ENCODE measurements at places on chromosomes 12 and 14.

- no peak for DNase-seq
These were observed 18.0 kb upstream of the CMKLR1 start for GRCh38 chr12:108356835-108357806.

GRCh38 chr12:67288561-67288960, 19.4 kb downstream of the CAND1 start:
- DNase-seq = no peak

DNA sequence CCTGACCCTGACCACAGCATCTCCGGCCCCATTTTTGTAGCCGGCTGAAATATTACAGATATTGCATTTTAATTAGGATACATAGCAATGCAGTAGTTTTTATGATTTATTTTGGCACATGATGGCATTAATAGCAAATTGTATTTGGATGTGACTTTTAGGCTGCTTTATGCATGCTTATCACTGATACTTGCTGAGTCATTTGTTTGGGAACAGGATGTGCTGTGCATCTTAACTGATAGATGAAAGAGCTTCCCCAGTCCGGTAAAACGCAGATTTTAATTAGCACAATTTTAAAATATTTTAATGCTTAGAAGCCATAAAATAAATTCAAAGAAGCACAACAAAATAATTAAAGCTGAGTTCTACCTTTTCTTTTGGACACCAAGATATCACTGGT, 90.7 kb downstream of the OTOGL start:
- no peak for DNase-seq

DNA sequence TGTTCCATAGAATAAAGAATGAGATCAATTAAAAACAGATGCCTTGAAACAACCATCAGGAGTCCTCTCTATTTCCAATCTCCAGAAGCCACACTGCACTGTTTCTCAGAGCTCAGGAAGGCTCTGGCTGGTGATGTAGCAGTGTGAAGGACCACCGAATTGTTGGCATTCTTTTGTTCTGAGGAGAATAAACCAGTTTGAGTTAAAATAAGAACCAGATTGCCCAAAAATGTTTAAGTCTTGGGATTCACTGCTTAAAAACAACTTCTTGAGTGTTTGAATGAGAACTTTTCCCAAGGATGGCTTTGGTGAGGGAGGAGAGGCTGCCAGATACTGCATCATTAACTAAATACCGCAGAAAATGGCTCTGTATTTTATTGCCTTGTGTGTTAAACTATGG, 341.2 kb downstream of the C12orf75 start:
- DNase-seq = no peak

DNA sequence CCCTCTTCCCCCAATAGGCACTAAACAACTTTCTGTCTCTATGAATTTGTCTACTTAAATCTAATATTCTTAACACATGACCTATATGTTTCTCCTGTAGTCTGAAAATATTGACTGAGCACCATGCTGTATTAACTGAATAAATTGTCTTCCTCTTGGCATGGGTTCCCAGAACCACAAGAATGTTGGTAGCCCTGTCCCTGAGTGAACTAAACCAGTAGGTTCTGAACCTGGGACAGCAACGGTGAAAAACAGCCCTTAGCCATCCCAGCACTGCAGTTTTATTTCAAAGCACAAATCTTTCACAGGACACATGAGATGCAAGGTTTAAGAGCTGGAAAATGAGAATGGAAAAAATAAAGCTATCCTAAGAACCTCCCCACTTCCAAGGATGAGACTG, 20.4 kb upstream of the HSP90B1 start:
- DNase-seq = no peak

DNA sequence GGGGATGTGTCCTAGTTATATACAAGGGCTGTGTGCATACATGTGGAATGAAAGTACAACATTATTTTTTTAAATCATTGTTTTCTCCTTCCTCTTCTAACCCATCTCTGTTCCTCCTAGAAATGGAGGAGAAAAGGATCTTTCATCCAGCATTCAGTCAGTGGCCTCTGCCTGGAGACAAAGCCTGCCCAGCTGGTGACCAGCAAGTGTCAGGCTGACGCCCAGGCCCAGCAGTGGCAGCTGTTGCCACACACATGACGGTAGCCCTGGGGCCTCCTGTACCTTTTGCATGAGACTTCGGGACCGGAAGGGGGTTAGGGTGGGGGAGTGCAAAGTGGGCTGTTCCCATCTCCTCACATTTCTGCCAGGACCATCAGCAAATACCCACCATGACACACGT, 46.2 kb downstream of the ERH start:
- no peak for DNase-seq

DNA sequence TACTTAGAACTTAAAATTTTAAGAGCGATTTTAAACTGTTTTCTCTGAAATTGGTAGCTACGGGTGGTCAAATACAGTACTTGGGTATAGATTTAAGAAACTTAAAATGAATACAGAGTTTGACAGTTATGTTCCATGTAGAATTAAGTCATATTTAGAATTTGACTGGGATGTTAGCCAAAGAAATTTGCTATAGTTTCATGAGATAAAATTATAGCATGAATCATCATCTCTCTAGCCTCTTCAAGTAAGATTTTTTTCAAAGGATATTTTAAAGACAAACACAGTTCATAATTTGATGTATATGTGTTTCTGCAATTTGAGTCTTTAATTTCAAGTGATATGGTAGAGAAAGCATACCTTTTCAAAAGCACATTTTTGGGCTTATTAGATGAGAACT, 41.0 kb downstream of the ZCRB1 start:
- DNase-seq = no peak

Data from nucleus accumbens (tissue), 56 donors.